ENCODE measurements at places on chromosomes 3 and 15.

- no peak for DNase-seq
Measured at GRCh38 chr3:12798559-12799179, 2.2 kb downstream of the CAND2 start.

DNA sequence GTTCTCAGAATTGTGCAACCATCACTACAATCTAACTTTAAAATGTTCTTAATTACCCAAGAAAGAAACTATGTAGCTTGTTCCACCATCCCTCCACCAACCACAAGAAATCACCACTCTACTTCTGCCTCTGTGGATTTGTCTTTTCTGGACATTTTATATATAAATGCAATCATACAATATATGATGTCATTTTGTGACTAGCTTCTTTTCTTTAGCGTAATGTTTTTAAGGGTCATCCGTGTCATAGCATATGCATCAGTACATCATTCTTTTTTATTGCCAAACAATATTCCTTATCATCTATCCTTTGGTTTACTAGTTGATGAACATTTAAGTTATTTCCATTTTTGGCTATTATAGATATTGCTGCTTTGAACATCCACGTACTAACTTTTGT, 5.8 kb downstream of the ROBO2 start:
- no peak for DNase-seq

GRCh38 chr3:46711305-46711704, 6.4 kb downstream of the PRSS50 start:
- DNase-seq: no peak

DNA sequence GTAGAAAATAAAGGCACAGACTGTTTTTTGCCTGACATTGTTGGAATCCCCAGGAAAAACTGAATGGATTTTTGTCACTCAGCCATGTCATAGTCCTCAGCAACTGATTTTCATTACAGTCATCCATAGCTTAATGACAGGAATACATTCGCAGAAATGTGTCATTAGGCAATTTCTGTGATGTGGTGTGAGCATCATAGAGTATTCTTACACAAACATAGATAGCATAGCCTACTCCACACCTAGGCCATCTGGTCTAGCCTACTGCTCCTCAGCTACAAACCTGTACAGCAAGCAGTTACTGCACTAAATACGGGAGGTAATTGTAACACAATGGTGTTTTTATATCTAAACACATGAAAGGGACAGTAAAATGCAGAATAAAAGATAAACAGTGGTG, 34.4 kb upstream of the FBN1 start:
- no peak for DNase-seq

DNA sequence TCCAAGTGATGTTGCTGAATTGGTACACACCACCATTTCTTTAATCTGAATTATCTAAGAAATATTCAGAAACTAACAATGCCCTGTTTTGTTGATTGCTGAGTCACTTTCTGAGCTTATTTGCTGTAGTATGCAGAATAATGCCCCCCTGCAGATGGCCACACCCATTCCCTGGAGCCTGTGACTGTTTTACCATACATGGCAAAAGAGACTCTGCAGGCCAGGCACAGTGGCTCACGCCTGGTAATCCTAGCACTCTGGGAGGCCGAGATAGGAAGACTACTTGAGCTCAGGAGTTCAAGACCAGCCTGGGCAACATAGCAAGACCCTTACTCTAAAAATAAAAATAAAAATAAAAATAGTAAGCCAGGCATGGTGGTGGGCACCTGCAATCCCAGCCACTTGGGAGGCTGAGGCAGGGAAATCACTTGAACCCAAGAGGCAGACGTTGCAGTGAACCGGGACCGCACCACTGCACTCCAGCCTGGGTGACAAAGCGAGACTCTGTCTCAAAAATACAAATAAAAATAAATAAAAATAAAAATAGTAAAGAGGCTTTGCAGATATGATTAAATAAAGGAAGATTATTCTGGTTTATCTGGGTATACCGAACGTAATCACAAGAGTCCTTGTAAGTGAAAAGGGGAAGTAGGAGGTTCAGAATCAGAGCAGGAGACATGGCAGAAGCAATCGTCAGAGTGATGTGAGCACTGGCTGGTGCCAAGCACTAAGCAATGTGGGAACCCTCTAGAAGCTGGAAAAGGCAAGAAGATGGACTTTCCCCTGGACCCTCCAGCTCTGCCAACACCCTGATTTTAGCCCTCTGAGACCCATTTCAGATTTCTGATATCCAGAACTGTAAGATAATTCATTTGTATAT, 19.0 kb downstream of the PCYT1A start:
- no peak for DNase-seq

GRCh38 chr15:68450192-68450591, 18.2 kb upstream of the ITGA11 start:
- DNase-seq: no peak

DNA sequence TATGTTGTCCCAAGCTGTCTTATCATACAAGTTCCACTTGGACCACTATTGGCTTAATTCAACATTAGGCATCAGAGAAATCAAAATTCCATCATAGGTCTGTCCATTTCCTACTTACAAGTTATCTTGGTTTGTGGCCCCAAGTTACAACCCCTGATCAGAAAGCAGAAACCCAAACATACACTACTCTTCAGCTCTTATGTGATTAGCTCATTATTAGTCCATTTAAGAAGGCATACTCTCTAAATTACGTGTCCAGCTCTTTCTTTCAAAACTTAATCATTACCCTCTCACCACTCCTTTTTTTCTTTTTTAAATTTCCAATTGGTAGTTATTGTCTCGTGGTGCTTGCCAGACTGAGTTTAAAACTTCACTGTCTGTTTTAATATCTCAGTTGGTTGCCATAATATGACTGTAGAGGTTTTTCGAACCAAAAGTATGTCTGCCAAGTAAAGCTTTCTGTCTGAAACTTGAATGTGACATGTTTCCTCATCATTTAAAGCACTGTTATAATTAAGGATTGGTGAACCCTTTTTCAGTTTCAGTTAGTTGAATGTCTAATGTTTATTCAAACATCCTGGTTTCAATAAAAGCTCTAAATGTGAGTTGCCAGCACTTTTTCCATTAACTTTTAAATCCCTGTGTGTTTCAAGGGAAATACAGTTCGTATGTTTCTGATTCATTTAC, 150.3 kb downstream of the SAMMSON start:
- no peak for DNase-seq

DNA sequence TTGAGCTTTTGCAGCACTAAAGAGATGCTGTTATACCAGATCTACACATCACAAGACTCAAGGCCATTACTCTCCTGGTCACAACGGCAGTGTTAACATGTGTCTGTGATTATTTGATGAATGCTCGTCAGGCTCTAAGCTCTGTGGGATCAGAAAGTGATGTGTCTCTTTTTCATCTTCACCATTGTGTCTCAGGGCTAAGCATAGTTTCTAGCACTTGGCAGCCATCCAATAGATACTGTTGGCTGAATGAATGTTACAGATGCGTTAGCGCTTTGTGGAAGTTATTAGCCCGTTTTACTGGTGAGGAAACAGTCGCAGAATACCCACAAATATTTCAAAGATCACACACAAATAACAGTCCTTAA, 1.2 kb upstream of the FAM81A start:
- DNase-seq: no peak

DNA sequence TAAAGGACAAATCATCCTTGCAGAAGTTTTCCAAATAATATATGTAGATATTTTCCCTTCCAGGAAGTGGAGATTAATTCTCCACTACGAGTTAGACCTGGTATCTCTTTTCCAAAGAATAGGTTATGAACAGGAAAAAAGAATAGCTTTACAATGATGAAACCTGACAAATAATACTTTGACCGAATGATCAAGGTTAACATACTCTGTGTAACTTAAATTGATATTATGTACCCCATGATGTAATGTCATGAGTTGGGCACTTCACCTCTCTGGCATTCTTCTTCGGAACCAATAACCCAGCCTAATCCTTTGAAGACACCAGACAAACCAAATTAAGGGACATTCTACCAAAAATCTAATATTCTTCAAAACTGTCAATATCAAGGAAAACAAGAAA, 48.7 kb upstream of the CNTN3 start:
- no peak for DNase-seq

GRCh38 chr3:194990454-194991337, 280.3 kb downstream of the XXYLT1 start:
- DNase-seq: no peak

DNA sequence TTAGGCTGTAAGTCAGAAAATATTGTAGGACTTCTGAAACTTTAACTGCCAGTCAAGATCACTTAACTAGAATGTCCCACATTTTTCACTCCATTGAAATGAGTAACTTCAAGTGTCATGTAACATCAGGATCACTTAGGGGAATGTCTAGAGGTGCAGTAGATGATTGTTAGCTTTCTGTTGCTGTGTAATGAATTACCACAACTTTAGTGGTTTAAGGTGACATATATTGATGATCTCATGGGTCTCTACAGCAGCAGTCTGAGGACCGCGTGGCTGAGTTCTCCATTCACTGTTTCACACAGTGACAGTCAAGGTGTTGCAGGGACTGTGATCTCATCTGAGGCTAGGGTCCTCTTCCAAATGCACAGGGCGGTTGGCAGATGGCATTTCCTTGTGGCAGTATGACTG, 82.7 kb downstream of the SLC25A26 start:
- DNase-seq: no peak

- no peak for DNase-seq
Measured at GRCh38 chr3:18828637-18829036, 319.7 kb upstream of the KCNH8 start.

- DNase-seq: no peak
Measured at GRCh38 chr3:126157083-126157768, 23.2 kb downstream of the ALDH1L1 start.
